Activated naive CD8-positive, alpha-beta T cell treated with anti-CD3 and anti-CD28 coated beads for 36 hours (primary cell): ENCODE measurements at places on chromosomes 6 and 20. TPM values are rescaled to one million over a fixed set of nuclear protein-coding genes. Genes with fewer than 3 reads are reported as not detected.

The DEFB112 gene
- total RNA-seq, result not detected

The NKAIN4 gene
- total RNA-seq, result not detected

The NEURL2 gene
- total RNA-seq, result 3.1 TPM

The SMLR1 gene
- not detected for total RNA-seq

The STMND1 gene
- not detected for total RNA-seq

The NHSL1 gene
- 0.68 TPM for total RNA-seq

The ACTL10 gene
- 4.1 TPM for total RNA-seq

The LY6G6D gene
- total RNA-seq, result not detected

The SLCO4A1 gene
- total RNA-seq, result 55.0 TPM

The HMGCLL1 gene
- total RNA-seq, result not detected

The TBX18 gene
- total RNA-seq, result not detected

The CRISP2 gene
- total RNA-seq, result not detected

The FILIP1 gene
- not detected for total RNA-seq

The HDGFL1 gene
- total RNA-seq, result not detected

The RIMS4 gene
- total RNA-seq, result not detected
